ENCODE measurements at places on chromosomes 5 and 9.

- no peak for DNase-seq
Observed at GRCh38 chr9:73056245-73056644, 95.4 kb upstream of the ANXA1 start.

DNA sequence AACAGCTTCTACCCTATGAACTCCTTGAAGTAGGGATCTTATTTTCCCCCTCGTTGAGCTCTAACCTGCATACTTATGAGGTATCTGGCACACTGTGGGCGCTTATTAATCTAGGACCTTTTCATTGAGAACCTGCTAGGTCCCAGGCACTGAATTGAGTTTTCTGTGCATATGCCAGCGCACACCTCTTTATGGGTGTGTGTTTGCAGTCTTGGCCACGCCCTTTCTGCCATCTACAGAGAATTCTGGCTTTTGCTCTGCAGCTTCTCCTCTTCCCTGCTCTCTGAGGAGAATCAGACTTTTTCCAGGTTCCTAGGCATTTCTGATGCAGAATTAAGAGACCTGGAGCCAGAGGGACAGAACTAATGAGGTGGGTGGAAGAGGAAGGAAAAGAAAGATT is 25.4 kb upstream of the SSBP2 start:
- DNase-seq: no peak

DNA sequence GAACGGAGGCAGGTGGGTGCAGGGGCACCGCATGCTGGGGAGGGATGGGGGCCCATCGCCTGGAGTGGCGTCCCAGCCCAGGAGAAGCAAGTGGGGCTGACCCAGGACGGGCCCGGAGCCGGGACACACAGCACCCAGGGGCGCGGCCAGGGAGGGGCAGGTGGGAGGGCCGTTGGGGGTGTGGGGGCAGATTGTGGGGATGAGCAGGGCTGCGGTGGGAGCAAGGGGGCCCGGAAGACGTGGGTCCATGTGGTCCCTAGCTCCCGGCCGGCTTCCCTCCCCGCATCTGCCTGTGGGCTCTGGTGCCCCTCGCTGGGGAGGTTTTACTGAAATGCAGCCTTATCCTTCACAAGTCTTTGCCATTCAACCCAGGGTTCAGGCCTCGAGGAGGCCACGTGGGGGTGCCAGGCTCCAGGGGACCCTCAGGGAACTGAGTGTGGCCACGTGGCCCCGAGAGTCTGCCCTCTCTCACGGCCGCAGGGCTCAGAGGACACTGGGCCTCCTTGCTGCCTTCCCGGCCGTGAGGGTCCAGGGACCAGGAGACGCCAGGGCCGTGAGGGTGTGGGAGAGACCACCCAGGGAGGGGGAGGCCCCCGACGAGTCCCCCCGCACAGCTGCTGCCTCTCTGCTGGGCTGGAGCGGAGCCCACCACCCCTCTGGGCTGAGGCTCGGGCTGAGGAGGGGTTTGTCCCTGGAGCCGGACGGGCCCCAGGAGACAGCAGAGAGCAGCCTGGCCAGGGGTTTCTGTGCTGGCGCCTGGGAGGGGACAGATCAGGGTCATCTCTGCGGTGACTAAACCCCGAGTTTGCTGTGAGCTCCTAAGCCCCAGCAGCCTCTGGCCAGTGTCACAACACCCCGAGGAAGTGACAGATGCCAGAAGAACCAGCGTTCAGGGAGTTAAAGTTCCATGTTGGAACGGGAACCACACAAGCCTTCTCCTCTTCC is 35.2 kb downstream of the SLC9A3 start:
- DNase-seq: no peak

GRCh38 chr9:106976772-106977171 is 113.8 kb downstream of the ZNF462 start:
- DNase-seq: no peak

DNA sequence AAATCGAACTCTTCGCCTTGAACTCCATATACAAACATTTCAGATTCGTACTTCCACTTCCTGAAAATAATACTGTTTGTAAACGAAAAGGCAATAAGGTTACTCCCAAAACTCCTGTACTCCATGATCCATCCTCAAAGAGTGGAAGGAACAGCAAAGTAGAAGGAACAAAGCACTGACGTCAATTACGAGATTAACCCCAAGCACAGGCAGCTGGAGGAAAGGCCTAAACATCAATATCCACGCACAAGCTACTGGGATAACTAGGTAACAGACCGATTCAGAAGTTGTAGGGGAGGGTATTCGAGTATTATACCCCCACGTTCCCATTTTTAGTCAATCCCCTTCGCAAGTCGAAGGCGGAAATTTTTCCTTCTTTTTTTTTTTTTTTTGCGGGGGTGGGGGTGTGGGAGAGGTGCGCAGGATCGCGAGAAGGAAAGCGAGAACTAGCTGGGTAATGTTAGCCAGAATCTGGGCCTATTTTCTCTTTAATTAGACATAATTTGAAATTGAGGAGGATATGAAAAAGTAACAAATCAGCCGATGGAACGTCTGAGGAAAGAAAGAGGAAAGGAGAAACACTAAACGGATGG is 909 bp downstream of the AFF4 start:
- DNase-seq: peak; percentile 2
